SW 1271 (cell line): ENCODE measurements at places on chromosomes 4 and X.

DNA sequence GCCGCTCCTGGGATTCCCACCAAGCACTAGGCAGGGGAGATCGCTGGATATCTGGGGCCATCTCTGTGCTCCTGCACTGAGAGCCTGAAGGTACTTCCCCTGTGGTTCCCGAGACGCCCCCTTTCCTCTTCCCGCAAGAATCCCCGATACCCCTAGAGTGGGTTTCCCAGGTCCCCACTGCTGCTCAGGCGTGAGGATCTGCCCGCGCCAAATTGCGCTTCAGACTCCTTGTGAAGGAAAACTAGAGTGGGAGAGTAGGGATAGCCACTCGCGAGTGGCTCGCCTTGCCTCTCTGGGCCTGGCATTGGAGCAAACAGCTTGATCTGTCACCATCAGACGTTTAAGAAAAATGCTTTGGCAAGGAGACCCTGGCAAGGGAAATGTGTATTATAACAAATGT, 1.5 kb downstream of the IL1RAPL2 start:
- no peak for DNase-seq

DNA sequence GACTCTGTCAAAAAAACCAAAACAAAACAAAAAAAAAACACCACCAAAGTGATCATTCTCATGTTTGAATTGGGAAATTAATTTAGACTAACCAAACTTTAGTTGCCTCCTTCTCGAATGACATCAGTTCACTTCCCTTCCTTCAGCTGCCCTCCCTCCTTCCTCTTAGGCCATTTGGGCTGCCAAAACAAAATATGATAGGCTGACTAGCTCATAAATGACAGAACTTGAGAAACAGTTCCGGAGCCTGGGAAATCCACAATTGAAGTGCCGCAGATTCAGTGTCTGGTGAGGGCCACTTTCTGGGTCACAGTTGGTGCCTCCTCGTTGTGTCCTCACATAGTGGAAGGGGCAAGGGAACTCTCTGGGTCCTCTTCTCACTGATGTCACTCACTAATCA, 16.1 kb upstream of the WAS start:
- DNase-seq, result no peak

GRCh38 chrX:77668391-77669237, 117.4 kb downstream of the ATRX start:
- peak; percentile 2 for DNase-seq

GRCh38 chrX:118215346-118215745, 98.7 kb upstream of the KLHL13 start:
- DNase-seq, result no peak

DNA sequence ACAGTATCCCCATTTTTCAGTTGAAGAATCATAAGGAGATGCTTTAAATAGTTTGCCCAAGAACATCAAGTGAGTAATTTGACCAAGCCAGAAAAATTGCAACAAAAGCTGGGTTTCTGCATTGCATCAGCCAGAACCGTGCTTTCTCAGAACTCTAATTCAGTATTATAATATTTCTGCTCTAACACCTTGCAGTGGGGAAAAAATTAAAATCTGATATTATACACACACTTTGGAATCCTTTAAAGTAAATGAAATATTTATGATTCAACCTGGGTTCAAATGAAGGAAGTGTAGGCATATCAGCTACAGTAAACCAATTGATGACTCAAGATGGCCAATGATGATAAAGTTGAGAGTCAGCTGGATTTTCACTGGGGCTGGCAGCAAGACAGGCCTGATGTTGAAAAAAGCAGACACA, 387.6 kb upstream of the ZFP42 start:
- DNase-seq, result no peak

- DNase-seq, result peak; percentile 29
Measured at GRCh38 chr4:44916411-44916810, 190.1 kb upstream of the GNPDA2 start.

DNA sequence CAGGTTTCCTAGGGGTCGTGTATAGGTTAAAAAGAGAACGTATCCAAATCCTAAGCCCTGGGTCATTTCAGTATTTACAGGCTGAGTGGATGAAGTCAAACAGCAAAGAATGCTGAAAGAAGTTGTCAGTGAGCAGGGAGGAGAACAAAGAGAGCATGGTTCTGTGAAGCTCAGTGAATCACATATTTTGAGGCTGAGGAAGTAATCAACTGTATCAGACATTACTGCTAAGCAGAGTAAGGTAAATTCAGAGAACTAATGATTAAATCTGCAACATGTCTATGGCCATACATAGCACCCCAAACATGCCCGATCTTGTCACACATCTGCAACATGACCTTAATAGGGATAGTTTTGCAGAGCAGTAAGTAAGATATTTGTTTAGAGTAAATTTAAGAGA, 1130.3 kb downstream of the RAPGEF2 start:
- no peak for DNase-seq

GRCh38 chr4:40956721-40957255, 207.0 kb downstream of the NSUN7 start:
- DNase-seq, result no peak

DNA sequence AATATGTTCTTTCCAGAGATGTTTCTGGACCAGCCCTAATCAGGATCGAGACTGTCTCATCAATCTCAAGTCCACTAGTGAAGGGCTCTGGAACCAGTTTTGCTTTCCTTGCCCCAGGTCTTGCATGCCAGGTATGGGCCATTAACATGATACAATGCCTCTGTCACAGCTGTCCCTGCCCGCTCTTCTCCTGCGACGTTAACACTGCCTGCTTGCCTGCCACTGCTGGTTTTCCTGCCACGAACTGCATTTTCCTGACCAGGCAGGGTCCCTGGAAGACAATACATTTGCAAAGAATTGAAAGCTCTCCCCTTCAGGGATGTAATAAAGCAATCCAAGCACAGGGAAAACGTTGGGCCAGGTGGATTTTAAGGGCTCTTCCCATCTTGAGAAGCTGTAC, 200.3 kb downstream of the MID1 start:
- DNase-seq, result no peak

GRCh38 chr4:112114452-112114851, 30.8 kb upstream of the FAM241A start:
- DNase-seq, result no peak

- no peak for DNase-seq
Measured at GRCh38 chrX:111013778-111014455, 82.1 kb upstream of the PAK3 start.

DNA sequence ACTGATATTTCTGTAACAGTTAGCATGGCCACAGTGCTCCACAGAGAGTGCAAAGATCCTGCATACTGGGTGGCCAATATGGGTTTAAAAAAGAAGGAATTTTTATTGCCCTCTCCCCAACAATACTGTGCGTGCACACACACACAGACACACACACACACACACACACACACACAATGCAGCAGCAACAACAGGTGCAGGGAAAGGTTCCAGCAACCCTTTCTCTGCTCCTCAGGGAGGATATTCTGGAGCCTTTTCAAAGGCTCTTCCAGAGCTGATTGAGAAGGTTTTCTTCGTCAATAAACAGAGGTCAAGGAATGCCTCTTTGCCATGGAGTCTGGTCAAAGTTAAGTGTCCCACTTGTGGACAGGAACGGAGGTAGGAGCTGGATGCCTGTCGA, 84.8 kb upstream of the ZFP42 start:
- DNase-seq, result no peak

GRCh38 chrX:154304846-154305245, 9.3 kb downstream of the TKTL1 start:
- no peak for DNase-seq

- DNase-seq, result no peak
Measured at GRCh38 chrX:49266523-49267445, 2.3 kb upstream of the FOXP3 start.

DNA sequence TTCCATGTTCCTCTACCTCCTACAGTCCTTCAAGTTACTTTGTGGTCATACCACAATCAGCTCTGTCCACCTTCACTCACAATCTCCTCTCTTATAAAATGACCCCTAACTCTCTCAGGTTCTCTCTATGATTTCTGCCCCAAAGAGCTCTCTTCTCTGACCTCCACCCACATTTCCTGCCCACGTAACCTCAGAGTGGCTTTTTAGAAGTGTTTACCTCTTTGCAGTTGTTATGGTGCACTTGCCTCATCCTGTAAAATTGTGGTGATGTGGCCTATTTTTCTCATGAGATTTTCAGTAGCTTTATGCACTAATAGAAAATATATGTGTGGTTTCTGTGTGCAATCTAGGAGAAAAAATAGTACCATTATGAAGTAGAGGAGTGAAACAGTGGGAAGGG, 215.8 kb downstream of the PACRGL start:
- DNase-seq, result no peak

DNA sequence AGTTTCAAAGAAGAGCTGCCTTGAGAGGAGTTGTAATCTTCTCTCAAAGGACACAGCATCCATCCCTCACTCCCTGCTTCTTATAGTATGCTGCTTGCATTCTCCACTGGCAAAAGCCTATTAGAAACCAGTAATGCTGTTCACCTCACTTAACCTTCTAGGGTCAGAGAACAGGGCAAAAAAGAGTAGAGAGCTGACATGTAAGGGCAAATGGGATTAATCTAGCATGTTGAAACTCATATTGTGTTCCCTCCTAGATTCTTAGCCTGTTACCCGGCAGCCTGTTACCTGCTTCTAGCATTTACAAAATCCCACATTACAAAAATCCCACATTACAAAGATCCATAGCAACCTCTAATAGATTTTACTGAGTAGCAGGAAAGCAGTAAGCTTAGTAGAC, 244.7 kb downstream of the SLC7A11 start:
- DNase-seq, result no peak

GRCh38 chr4:131207589-131207988, 1941.5 kb upstream of the PCDH10 start:
- DNase-seq, result no peak

GRCh38 chrX:48826876-48827653, 752 bp downstream of the ERAS start:
- DNase-seq, result no peak

GRCh38 chr4:22482250-22483127, 33.4 kb downstream of the ADGRA3 start:
- DNase-seq, result no peak

GRCh38 chr4:161121451-161121850, 1042.3 kb downstream of the FSTL5 start:
- no peak for DNase-seq

- DNase-seq, result no peak
Measured at GRCh38 chrX:2348211-2348610, 152.6 kb downstream of the DHRSX start.

GRCh38 chr4:141213550-141213991, 7.1 kb upstream of the ZNF330 start:
- DNase-seq, result no peak

DNA sequence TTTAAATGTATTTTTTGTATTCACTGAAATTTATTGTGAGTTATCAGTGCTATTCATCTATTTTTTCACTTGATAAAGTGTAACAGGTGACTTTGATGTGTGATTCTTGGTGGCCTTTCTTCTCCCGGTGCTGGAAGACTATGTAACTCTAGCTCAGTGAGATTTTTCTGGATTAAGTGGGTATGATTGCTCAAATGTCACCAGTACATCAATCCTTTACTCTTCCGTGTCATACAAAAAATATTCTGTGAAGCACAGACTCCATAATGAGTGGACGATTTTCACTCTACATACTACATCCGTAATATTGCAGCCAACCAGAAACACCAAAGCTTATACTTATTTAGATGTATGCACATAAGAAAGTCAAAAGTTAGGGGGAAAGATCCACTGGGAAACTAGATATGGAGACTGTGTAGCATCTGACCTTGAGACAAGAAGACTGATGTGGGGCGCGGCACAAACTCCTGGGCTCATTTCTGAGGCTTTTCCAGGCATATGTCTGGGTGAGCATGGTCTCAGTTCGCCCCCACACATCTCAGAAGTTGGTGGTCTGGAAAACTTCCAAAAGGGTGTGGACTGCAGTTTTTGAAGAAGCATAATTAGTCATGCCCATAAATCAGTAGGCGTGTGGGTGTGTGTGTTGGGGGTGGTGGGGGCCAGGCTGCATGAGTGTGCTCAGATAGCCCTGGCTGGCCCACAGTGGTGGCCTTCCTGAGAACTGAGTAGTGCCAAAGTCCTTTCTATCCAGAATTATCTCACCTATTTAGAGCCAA, 53.9 kb upstream of the TENM3 start:
- DNase-seq, result no peak

- DNase-seq, result no peak
Measured at GRCh38 chr4:39369301-39369700, 3.1 kb upstream of the RFC1 start.

DNA sequence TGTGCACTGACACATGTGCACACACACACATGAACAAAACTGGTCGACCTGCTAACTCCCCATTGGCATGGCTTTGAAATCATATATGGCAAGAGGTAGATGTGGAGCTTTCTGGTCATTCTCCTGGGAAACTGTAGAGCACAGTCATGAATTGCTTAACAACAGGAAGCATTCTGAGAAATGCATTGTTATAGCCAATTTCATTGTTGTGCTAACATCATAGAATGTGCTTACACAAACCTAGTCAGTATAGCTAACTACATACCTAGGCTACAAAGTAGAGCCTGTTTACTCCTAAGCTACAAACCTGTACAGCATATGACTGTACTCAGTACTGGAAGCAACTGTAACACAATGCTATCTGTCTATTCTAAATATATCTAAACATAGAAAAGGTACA, 134.2 kb upstream of the SH3RF1 start:
- DNase-seq, result no peak

GRCh38 chrX:28552322-28552721, 34.9 kb upstream of the IL1RAPL1 start:
- DNase-seq, result no peak

DNA sequence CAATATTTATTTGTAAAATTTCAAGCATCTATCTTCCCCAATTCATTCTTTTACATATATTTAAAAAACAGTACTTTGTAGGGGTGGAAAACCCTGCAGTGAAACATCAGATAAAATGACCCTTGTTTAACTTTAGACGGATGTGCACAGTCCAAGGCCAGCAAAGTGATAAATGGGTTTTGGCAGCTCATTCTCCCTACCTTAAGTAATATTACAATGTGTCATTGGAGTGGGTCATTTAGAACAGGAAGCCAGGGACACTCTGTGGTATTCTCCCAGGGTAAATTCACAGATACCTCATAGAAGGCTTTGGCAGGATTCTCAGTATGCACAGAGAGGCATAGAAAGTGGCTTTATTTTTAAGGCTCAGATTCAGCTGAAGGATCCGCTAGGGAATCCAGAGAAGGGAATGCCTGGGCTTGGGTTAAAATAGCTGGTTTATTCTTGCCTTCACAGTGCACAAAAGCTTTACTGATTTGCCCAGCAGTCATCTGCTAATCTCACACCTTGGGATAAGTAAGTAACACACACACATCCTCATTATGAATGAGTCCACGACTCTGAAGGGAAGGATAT, 206.7 kb downstream of the RASL11B start:
- DNase-seq, result no peak

DNA sequence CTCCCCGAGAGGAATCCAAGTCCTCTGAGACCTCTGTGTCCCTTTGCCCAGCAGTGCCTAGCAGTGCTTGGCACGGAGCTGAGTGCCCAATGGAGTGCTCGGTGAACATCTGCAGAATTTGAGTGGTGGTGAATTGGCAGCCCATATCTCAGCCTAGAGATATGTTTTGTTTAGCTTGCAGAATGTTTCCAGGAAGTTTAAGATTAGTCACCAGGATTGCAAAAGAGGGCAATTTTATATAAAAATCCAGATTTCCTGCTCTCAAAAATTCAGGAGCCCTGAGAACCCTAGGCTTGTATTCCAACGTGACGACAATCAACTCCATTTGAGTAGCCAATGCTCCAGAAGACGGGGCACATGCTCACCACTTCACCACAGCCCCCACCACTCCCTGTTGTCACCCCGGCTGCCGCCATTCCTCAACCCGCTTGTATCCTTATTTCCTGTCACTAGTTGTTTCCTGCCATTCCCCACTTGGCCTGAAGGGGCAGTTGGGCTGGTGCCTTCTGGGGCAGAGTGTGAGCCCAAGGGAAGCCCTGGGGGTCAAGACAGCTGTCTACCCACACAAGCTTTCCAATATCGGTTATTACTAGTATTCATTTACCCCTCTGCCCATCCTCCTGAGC, 116.9 kb downstream of the EFNB1 start:
- DNase-seq, result no peak
